ENCODE measurements at places on chromosomes 4 and X.
A peak's percentile ranks its signal among the peaks of the same experiment; 100 is the strongest.

DNA sequence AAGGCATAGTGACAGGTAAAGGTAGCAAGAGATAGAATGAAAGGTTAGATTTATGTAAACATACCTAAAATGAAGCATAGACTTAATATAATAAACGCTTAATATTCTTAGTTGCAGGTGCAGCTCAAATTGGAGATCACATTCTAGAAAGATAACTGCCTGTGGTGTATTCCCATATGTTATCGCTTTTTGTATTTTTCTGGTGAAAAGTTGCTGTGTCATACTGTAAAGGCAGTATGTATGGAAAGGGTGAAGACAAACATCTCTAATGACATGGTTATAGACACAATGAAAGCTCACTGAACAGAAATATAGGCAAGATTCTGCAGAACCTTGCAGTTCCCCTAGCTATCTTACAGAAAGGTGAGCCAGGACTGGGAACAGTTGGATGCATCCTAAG, 240.3 kb downstream of the DCLK2 start:
- no peak for DNase-seq

GRCh38 chr4:128350449-128351045, 62.9 kb upstream of the PGRMC2 start:
- no peak for DNase-seq

DNA sequence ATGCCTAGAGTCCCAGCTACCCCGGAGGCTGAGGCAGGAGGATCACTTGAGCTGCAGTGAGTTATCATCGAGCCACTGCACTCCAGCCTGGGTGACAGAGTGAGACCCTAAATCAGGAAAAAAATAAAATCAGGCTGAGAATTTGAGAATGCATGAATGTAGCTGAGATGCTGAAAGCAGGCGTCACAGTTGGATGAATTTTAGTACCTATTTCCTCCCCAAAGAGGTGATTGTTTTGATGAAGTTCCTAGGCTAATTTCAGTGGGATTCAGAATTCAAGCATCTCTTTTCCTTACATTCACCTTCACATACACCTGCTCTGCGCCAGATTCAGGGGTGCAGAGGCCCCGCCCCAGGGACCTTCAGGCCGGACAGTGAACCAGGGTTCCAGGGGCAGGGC, 3.2 kb downstream of the CFAP99 start:
- no peak for DNase-seq

- DNase-seq: no peak
Observed at GRCh38 chrX:87901060-87901459, 383.5 kb downstream of the KLHL4 start.

DNA sequence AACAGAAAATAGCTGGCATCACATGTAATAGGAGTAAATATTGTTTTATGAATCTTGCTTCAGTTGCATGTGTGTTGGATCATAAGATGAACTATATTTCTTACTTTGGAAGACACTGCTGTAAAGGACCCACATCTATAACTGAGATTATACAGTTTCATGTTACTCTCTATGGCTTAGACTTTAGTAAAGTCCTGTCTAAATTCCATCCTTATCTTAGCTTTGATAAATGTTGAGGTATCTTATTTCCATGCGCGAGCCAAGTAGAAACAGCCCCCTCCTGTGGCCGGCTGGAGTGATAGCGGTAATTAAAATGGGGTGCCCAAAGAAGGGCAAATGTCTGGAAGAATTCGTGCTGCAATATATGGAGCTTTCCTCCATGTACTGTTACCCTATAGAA, 43.0 kb downstream of the CCDC158 start:
- peak; percentile 25 for DNase-seq

GRCh38 chr4:128725405-128726055, 84.0 kb upstream of the JADE1 start:
- DNase-seq: no peak

- no peak for DNase-seq
Observed at GRCh38 chrX:18558799-18559198, 113.1 kb downstream of the RS1 start.

DNA sequence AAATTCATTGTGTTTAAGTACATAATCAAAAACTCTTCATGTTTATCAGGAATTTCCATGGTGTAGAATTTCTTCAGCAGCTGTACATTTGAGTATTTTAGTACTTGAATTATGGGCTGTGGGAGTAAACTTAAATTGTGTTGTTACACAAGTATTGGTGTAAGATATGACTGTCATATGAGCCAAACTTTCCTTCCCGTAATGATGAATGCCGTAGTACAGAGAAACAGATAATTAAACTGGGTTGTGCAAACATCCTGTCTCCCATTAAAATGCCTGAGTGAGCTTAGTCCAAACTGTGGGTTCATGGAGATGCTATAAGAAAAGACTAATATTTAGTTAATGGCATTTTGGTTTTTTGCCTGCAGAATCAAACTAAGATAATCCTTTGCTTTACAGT, 159.2 kb downstream of the SLC4A4 start:
- DNase-seq: no peak

DNA sequence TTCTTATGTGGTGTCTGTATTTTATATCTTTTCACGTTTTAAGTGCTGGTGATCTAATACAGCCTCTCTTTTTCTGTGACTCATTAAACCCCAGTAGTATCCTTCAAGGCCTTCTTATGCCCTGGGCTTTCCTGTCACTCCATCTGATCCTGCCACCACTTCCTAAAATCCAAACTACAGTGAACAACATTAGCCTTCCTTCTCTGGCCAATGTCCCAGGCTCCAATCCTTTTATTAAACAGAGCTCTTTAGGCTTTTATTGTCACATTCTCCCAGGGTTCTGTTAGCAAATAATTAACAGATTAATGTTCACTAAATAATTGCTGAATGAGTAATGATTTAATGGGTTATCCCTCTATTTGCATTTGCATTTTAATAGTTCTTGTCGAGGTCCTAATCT, 47.9 kb upstream of the ITM2A start:
- no peak for DNase-seq

DNA sequence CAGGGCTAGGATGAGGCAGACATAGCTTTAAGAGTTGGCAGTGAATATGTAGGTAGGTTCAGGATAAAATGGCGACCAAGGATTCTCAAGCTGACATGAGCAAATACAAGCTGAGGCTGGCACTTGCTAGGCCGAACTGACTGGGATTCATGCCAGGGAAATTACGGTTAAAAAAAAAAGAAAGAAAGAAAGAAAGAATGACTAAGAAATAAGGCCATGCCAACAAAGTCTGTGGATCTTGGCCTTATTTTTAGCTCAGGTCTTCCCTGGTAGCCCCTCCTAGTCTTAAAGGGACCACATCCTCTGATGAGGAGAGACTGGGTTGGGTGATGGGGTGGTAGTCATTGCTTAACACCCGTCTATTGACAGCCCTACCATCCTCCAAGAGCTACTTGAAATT, 64.4 kb upstream of the KLHL13 start:
- no peak for DNase-seq

- no peak for DNase-seq
Observed at GRCh38 chr4:8402181-8402597, 38.3 kb downstream of the ACOX3 start.

GRCh38 chrX:153642655-153643430, 4.2 kb upstream of the DUSP9 start:
- no peak for DNase-seq

DNA sequence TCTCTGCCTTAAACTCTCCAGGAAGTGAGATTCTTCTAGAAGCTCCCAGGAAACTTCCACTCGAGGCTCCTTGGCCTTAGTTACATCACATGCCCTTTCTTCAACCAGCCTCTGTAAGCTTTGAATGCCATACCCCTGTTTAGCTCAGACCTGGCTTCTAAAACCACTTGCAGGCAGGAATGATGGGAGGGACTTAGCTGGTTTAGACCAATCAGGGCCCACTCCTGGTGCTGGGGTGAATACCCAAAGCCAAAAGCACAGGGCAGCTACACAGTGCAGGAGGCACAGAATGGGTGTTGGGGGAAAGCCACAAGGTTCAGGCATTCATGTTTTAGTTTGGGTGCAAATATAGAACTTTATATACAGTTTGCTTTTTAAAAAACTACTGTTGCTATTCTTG, 296.2 kb downstream of the FRMPD4 start:
- DNase-seq: no peak

Data from activated CD8-positive, alpha-beta memory T cell treated with anti-CD3 and anti-CD28 coated beads for 1 hour (primary cell).